ENCODE measurements at places on chromosomes 1 and 21.

GRCh38 chr1:194117582-194117981, 931.2 kb upstream of the B3GALT2 start:
- no peak for DNase-seq
- H3K4me1 ChIP-seq = no peaks in the 10 kb centered on the region
- no peaks in the 10 kb centered on the region for H3K36me3 ChIP-seq
- no peaks in the 10 kb centered on the region for H3K27me3 ChIP-seq

GRCh38 chr1:66381621-66382275, 152.2 kb upstream of the SGIP1 start:
- H3K4me1 ChIP-seq = peaks cover 16% of the 10 kb centered on the region
- no peak overlapping the region for H3K4me3 ChIP-seq
- H3K36me3 ChIP-seq = peaks cover 41% of the 10 kb centered on the region
- H3K27ac ChIP-seq = no peak overlapping the region
- H3K27me3 ChIP-seq = no peaks in the 10 kb centered on the region

DNA sequence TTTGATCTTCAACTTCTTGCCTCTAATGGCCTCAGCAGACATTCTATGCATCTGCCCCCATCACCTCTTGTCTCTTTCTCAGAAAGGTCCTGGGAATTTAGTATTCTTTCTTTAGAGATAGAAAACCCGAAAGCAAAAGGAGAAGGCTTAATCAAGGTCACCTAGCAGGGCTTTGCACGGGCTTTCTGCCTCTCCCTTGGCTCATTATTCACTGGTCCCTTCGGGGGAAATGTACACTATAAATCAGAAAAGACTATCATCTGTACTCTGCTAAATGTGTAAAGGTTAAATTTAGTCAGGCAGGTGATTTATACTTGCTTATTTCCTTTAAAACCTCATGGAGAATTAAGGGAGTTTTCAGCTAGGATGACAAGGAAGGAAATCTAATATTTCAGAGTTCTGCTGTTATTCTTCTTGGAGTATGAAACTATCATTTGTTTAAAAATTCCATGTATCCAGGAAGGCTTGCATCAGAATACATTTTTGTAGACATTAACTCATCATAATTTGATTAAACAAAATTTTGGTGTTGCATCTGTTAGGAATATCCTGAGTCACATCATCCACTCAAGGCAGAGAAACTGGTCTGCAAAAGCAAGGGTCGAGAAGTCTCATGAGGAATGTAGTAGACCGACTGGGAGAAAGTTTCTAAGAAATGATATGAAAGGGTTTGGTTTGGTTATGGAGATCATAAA, 124.6 kb downstream of the GABPA start:
- DNase-seq = no peak
- H3K27ac ChIP-seq = no peak overlapping the region
- H3K4me1 ChIP-seq = no peaks in the 10 kb centered on the region
- H3K4me3 ChIP-seq = no peak overlapping the region
- H3K36me3 ChIP-seq = no peaks in the 10 kb centered on the region

- no peak for DNase-seq
- peak overlapping the region; percentile 70 for H3K4me3 ChIP-seq
- H3K36me3 ChIP-seq = peaks cover 6% of the 10 kb centered on the region
- H3K27me3 ChIP-seq = no peaks in the 10 kb centered on the region
- H3K4me1 ChIP-seq = peaks cover 44% of the 10 kb centered on the region
Measured at GRCh38 chr1:114345930-114346479, 165.0 kb downstream of the TRIM33 start.

- no peak overlapping the region for H3K27ac ChIP-seq
- peaks cover 39% of the 10 kb centered on the region for H3K4me1 ChIP-seq
- H3K36me3 ChIP-seq = peaks cover 82% of the 10 kb centered on the region
Measured at GRCh38 chr1:228094432-228095016, 8.6 kb downstream of the C1orf35 start.

DNA sequence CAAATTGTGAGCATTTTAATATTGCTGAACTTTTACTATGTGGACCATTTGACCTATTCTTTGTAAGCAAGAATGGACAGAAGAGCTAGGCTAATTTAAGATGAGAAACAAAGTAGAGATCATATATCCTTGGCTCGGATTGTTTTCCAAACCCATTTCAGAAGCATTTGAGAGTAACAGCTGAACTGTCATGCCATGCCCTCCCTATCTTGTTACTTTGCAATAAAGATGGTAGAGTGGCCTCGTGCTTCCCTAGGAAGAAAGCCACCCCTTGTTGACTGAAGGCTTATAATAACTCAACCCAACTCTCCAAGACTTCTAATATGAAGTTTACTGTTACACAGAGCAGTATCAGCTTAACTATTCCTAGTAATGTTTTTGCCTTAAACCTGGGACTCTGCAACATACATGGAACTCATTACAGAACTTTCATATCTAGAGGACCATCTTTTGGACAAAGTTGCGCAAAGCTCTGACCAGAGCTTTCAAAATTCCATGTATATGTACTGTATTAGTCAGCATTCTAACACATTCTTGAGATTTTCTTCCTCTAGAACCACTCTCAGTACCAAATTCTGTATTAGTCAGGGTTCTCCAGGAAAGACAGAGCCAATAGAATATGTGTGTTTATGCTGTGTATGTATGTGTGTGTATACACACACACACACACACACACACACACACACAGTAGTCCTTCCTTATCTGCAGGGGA, 68.7 kb downstream of the ADAMTS1 start:
- DNase-seq = no peak
- no peak overlapping the region for H3K4me3 ChIP-seq
- H3K27me3 ChIP-seq = no peaks in the 10 kb centered on the region
- H3K27ac ChIP-seq = no peak overlapping the region
- no peaks in the 10 kb centered on the region for H3K36me3 ChIP-seq
- H3K4me1 ChIP-seq = no peaks in the 10 kb centered on the region

- DNase-seq = no peak
- no peaks in the 10 kb centered on the region for H3K27me3 ChIP-seq
- H3K4me1 ChIP-seq = no peaks in the 10 kb centered on the region
- H3K27ac ChIP-seq = no peak overlapping the region
Measured at GRCh38 chr1:153000294-153000693, 1.3 kb upstream of the SPRR3 start.

GRCh38 chr1:64184003-64184440, 19.4 kb upstream of the UBE2U start:
- DNase-seq = no peak
- no peaks in the 10 kb centered on the region for H3K4me1 ChIP-seq
- H3K4me3 ChIP-seq = no peak overlapping the region
- H3K36me3 ChIP-seq = no peaks in the 10 kb centered on the region
- peaks cover 11% of the 10 kb centered on the region for H3K27me3 ChIP-seq
- H3K27ac ChIP-seq = no peak overlapping the region

DNA sequence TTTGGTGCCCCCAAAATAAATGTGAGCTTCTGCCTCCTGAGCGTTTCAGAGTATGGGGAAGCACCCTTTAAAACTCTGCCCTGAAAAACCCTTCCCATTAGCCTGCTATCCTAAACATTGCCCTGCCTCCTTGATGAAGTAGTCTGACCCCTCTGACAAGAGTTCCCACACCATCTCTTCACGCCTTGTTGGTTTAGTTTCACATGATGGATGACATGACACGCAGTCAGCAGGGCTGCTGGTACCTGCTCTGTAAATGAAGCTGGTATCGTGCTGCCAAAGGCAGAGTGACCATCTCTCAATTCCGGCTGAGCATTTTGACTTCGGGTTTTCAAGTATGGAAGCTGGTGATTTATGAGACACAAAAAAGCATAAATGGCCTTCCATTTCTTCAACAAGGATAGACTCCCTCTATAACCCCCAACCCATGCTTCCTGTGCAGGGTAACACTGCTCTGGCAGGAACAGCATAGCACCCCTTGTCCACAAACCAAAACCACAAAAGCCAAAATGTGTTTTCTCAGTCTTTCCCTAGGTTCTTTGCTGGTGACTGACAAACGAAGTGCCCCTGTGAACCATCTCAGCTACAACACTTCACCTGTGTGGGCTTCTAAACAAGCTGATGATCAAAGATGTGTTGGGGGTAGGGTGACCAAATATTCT, 444.6 kb downstream of the NUF2 start:
- H3K36me3 ChIP-seq = no peaks in the 10 kb centered on the region
- H3K27me3 ChIP-seq = no peaks in the 10 kb centered on the region
- H3K4me3 ChIP-seq = no peak overlapping the region
- H3K4me1 ChIP-seq = no peaks in the 10 kb centered on the region

DNA sequence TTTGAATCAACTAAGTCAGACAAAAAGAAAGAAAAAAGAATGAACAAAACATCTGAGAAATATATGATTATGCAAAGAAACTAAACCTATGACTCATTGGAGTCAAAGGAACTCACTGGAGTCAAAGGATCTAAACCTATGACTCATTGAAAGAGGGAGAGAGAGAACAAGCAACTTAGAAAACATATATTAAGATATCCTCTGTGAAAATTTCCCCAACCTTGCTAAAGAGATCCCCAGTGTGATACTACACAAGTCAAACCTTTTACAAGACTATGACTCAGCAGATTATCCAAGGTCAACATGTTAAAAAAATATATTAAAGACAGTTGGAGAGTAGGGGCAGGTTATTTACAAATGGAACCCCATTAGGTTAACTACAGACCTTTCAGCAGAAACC, 1538.3 kb downstream of the NCAM2 start:
- H3K4me3 ChIP-seq = no peak overlapping the region
- no peak for DNase-seq
- H3K27ac ChIP-seq = no peak overlapping the region
- no peaks in the 10 kb centered on the region for H3K4me1 ChIP-seq
- H3K36me3 ChIP-seq = no peaks in the 10 kb centered on the region

DNA sequence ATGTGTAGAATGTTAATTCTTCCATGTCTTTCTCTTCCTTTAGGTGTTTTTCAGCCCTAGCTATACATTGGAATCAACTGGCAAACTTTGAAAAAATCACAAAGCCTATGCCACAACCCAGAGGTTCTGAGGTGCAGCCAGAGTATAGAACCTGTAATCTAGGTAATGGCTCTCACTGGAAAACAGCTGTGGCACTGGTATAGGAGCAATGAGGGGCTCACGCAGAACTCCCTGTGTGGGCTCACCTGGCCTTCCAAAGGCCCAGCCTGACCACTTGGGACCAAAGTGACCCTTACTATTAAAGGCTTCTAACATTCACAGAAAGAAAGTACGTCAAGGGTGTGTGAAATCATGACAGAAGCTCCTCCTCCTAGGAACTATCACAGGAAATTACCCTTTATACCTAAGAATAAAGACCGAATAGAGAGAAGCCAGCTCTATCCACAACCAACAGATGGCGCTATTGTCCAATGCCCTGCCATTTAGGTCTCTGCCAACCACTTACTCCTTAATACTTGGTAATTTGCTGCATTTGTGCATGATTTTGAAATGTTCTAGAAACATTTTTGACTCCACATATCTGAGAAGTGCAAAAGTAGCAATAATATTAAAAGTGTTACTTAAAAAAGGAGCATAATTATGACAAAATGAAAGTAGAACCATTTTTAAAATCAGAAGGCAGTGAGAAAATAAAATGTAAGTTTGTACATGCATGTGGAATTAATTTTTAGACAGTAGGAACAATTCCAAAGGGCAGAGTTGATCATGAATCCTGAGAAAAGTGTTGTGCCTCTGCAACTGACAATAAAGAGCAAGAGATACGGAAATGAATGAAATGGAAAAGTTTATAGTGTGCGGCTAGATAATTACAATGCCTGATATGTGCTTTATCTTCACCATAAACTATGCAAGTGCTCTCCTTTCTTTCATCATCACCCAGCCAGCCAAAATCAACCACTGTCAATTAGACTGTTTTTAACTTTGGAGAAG, 93.1 kb upstream of the HAO2 start:
- H3K27me3 ChIP-seq = peaks cover 14% of the 10 kb centered on the region
- peak; percentile 55 for DNase-seq
- H3K4me1 ChIP-seq = no peaks in the 10 kb centered on the region
- H3K4me3 ChIP-seq = no peak overlapping the region
- no peak overlapping the region for H3K27ac ChIP-seq
- H3K36me3 ChIP-seq = no peaks in the 10 kb centered on the region

All from activated CD8-positive, alpha-beta memory T cell treated with anti-CD3 and anti-CD28 coated beads, Interleukin-2, amount 10 ng/mL, durations not matched to agents 7 days and 5 days (primary cell).